ENCODE measurements at places on chromosomes 4 and X.

- no peak for DNase-seq
Measured at GRCh38 chr4:123412700-123413512, 16.3 kb downstream of the SPRY1 start.

DNA sequence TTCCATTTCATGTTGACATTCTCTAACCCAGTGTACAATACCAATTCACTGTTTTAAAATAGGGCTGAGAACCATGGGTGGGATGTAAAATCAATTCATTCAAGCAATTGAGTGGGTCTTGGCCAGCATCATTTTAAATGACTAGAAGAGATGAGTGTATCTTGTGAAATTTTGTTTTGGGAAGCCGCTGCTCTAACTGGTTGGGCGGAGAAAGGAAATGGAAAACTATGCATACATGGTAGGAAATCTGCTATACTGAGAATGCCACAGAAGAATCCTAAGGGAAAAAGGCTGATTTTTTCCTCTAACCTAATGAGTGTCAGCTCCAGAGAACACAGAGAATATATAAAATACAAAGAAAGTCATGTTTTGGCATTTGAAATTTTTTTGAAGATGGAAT, 54.8 kb upstream of the DCLK2 start:
- no peak for DNase-seq

DNA sequence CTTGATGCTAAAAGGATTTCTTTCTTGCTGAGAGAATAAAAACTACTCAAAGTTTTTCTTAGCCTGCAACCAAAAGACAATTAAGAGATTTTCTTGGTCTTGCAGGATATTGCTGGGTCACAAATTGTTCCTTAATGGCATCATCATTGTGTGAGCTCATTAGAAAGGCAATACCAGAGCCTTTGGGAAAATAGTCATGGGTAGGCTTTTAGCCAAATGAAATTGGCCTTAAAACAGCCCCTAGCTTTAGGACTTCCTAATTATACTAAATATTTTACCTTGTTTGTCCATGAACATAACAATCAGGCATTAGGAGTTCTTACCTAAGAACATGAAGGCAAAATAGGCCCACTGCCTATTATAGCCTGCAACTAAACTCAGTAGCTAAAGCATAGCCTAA, 10.4 kb upstream of the FAM13A start:
- DNase-seq = no peak

DNA sequence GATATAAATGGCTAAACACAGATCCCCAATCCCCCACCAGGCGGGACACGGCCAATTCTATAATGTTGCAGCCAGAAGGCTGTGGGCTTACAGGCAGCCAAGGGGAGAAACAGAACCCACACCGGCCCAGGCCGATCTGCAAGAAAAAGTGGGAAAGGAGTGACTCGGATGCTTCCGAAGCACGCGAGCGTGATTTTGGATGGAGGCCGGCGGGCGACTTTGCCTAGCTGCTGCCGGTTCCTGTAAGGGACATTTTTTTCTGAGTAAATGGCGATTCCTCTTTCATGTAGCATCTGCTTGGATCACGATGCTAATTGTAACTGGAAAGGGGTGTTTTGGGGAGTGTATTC, 470.2 kb downstream of the PCDH19 start:
- no peak for DNase-seq

GRCh38 chr4:177087060-177087459, 222.6 kb upstream of the NEIL3 start:
- no peak for DNase-seq

DNA sequence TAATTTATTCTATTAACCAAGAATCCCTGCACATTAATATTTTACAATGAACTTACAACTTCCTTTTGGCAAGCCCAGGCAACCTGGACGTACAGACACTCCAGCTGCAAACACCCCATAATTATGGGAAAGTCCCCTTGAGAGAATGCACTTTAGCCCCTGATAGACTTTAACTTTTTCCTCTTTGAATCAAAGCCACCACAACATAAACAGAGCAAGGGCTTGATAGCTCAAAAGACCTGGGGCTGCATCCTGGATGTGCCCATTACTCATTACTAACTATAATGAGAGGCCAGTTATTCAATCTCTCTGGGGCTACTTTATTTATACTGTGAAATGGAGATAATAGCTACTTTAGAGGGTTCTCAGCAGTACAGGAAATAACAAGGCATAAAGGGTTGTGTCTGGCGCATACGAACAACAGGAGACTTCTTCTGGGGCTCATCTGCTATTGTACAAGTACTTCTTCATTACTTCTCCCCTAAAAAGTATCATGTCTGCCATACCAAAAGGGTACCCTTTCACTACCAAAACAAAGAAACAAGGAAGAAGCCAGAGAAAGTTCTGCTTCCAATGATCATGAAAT, 54.9 kb downstream of the CASK start:
- DNase-seq = no peak

GRCh38 chrX:3713937-3714434, 537 bp upstream of the PRKX start:
- no peak for DNase-seq

DNA sequence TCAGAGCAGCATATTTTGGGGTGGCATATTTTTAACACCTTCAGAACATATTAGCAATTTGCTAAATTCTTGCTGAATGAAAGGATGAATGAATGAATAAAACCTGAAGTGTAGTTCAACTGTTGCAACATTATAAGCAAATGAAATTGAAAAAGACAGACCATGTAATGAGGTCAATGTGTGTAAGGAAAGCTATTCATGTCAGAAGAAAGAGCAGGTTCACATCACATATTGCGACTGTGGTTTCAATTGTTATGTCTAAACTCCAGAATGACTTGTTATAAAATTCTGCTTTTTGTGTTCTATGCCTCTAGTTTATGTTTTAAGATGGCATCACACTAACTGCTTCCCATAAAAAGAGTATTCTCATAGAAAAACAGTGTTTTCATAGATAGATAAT, 32.9 kb upstream of the DSPP start:
- no peak for DNase-seq

GRCh38 chr4:99572527-99573240, 1.9 kb upstream of the MTTP start:
- DNase-seq = no peak

DNA sequence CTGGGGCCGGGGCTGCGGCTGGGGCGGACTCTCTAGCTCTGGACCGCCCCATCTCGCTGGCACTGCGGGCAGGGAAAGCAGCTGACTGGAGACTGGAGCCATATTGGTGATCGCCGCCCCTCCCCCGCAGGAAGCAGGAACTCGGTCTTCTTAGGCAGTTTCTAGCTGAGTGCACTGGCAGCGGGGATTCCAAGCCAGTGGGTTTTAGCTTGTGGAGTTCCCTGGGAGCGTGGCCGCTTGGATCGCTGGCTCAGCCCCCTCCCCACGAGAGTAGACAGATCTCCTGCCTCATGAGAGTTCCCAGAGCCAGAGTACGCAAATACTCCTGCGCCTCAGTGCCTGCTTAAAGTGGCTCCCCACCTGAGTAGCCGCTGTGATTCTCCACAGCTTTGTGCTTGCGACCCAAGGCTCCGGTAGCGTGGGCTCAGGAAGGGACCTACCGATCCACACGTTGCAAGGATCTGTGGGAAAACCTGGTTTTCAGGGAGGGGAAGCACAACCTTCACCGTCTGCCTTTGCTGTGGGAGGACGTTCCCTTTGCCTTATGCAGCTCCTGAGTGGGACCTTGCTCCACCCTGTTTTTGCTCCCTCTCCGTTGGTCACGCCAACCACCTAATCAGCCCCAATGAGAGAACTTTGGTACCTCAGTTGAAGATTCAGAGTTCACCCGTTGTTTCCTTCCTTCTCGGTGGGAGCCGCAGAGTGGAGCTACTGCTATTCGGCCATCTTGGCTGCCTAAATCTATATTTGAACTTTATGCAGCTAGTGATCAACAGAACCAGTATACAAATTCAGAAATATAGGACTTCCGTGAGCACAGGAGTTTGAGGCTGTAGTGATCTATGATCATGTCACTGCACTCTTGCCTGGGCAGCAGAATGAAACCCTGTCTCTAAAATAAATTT, 803.9 kb upstream of the PCDH10 start:
- DNase-seq = no peak

DNA sequence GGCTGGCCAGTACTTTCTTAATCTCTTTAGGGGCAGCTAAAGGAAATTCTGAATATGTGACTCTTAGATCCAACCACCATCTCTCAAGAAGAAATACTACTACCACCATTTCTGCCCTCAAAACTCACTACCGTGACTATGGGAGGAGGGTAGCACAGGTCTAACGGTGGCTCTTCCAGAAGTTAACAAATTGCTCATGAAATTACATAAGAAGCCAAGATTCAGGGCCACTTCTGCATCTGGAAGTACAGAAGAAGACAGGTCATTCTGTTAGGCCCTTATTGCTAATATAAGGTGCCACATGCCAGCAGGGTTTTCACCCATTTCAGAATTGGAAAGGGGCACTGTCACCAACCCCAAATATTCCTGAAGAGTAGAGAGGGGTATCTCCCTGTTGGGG, 19.6 kb upstream of the NKRF start:
- no peak for DNase-seq

GRCh38 chr4:163590103-163590502, 95.6 kb downstream of the TMA16 start:
- no peak for DNase-seq

DNA sequence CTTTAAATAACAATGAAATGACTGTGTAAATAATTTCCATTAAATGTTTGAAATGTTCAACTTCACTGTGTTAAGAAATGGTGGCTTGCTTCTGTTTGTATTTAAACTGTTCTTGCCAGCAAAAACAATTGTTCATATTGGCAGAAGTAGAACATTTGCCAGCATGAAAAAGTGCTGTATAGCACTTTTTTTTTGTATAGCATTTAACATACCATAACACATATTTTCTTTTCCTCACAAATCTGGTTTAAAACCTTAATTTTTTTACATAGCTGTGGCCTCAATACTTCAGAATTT, 94.1 kb downstream of the COX18 start:
- DNase-seq = no peak

DNA sequence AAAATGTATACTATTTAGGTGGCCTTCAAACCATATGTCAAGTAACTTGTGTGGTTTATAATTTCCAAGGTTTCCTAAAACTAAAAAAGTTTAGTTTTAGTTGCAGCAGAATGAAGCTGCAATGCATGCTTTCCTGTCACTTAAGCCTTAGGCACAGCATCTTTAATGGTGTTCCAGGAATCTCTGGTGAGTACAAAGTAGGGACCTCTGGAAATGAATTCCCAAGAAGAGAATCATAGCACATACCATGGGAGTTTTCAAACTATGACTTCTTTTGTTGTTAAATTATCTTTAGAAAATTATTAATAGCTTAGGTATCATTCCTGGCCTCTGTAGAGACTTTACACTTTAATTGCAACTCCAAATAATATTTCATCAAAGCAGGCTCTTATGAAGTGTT, 1005.9 kb upstream of the PABPC4L start:
- no peak for DNase-seq

DNA sequence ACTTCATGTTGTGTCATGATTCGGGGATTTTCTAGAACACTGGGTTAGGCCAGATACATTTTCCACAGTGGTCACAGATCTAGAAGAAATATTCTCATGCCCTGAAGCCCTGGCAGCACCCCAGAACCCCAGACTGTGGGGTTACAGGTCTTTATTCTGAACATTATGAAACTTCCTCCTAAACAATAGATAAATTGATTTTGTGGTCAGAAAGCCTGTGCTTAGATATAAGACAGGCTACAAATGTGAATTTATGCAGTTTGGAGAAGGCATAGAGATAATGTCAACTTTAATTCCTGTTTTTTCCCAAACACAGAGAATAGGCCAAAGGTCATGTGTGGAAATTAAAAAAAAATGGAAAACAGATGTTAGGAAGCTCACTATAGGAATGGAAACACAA, 492.9 kb downstream of the SPRY1 start:
- DNase-seq = no peak

DNA sequence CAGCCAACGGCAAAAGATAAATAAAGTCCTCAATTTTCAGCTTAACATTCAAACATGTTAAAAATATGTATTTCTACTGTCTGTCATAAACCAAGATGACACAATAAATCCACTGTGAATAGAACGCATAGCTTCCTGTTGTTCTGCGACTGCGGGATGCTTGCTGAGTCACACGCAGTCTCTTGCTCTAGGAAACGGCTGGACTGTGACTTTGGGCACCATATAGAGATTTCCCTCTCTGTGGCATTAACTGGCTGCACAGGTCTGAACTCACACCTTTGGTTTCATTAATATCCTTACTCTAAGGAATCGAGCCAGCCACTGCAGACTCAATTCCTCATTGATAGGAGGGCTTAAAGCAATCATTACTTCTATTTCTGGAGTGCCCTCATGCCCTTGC, 8.4 kb downstream of the BEND4 start:
- DNase-seq = no peak

GRCh38 chr4:73723928-73724327, 16.4 kb upstream of the CXCL8 start:
- DNase-seq = no peak

- no peak for DNase-seq
Measured at GRCh38 chr4:25160714-25161592, 704 bp upstream of the SEPSECS start.

GRCh38 chr4:72394012-72394663, 174.9 kb downstream of the ADAMTS3 start:
- no peak for DNase-seq

- DNase-seq = no peak
Measured at GRCh38 chrX:4570151-4570550, 856.7 kb upstream of the PRKX start.

Measured in activated naive CD4-positive, alpha-beta T cell (primary cell).